Stimulated activated CD4-positive, alpha-beta T cell treated with anti-CD3 and anti-CD28 coated beads, TNF-alpha, amount 100 ng/mL, for 48 hours (primary cell): ENCODE measurements at places on chromosomes 5 and 9.

DNA sequence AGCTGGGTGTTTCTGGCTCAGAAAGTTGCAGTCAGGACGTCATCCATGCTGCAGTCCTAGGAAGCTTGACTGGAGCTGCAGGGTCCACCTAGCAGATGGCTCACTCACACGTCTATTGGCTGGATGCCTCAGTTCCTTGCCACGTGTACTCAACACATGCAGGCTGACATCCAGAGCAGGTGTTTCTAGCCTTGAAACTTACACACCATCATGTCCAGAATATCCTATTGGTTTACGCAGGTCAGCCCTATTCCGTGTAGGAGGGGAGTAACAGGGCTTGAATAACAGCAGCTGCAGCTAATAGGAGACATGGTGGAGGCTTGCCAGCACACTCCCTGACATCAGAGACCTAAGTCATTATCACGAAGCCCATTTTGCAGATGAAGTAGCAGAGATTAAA lies 473.5 kb downstream of the ACTL7B start:
- no peak for DNase-seq

GRCh38 chr5:66828548-66829357 lies 232.6 kb downstream of the MAST4 start:
- peak; percentile 33 for DNase-seq

GRCh38 chr9:78866207-78867132 lies 569.5 kb downstream of the PSAT1 start:
- DNase-seq, result no peak

DNA sequence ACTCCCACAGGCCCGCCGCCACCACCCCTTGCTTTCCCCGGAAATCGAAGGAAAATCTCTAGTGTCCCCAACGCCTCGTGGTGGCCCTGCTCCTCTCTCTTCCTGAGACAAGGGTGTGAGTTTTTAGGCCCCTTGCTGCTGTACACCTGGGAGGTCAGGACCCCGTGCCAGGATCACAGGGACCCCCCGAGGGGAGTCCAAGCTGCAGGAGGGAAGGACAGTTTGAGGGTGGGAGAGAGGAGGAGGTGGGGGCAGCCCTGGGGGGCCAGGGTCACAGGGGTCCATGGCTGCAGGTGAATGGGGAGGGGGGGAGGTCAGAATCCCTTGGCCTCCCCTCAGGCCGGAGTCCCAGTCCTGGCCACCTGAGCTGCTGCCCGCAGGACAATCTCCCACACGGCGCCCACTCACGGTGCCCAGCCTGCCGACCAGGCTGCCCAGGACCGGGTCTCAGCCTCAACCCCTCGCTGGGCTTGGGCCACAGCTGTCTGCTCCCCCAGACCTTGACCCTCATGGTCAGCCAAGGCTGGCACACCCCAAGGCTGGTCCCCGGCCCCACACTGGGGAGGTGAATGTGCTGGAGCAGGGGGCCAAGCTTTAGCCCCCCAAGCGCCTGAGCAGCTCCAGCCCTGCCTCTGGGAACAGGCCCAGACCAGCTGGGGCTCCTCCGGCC lies 19.9 kb downstream of the TPPP start:
- no peak for DNase-seq

DNA sequence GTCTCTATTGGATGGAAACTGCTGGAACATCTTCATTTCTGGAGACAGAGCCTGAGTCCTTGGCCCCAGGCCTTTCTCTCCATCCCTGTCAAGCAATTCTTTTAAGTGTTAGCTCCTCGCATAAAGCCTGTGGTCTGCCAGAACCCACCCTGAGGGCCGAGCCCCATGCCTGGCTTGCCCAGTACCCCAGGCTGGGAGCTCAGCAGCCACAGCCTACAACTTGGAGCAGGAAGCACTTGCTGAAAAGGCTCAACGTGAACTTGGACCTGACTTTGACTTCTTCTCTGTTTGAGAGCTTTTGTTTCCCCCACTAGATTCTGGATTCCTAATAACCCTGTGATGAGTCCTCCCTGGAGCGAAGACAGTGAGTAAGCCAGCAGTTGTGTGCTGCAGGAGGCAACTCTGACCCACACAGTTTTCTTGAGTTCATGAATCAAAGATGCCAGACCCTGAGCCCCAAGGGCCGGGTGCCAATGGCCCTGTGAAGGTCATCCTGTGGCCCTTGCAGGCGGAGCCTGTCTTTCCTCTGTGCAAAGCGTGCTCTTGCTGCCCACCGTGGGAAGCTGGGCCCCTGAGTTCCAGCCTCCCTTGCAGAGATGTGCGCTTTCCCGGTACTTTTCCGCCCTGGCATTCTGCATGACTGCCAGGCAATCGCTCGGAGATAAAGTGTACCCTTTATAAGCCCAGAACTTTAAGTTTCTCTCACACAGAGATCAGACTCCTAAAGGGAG lies 64.3 kb upstream of the RUFY1 start:
- no peak for DNase-seq

- DNase-seq, result no peak
These were observed 428 bp downstream of the EFNA5 start for GRCh38 chr5:107670087-107670931.

DNA sequence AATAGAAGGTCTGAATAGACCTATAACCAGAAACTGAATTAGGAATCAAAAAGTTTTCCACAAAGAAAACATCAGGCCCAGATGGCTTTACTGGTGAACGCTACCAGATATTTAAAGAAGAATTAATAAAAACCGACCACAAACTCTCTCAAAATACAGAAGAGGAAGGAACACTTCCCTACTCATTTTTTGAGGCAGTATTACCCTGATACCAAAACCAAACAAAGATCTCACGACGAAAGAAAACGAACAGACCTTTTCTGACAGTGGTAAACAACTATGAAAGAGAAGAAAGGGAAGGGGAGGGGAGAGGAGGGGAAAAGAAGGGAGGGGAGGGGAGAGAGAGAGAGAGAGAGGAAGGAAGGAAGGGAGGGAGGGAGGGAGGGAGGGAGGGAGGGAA lies 13.5 kb downstream of the B4GALT1 start:
- DNase-seq, result no peak

- no peak for DNase-seq
These were observed 116.7 kb downstream of the DOCK2 start for GRCh38 chr5:169753795-169754194.

- DNase-seq, result no peak
These were observed 1.6 kb upstream of the PAIP2 start for GRCh38 chr5:139340051-139340450.

GRCh38 chr9:96779089-96779488 lies 1.2 kb upstream of the ZNF510 start:
- DNase-seq, result no peak

DNA sequence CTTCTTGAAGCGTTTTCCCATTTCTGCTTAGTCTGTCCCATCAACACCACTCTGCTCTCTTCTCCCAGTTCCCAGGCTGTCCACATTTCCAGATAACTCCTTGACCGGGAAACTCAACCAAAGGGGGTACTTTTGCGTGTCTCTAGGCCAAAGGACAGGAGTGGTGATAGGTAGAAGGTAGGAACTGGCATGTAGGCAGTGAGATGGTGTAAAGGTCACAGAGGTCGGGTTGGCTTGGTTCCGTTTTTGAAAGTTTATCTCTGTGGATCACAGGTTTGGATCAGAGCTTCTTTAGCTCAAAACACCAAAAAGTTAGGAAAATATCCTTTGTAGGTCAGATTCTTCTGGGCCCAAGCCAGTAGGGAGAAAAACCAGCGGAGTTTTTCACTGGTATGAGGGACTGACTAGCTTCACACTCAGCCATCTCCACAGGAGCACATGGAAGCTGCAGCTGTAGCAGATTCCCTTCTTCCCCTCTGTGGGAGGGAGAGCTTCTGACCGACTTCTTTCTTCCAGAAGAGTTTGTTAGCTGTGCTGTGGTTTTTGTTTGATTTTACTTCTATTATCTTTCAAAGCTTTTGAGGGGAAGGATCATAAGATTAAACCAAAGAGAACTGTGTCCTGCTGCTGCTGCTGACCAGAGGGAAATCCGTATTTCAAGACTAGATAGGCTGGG lies 98.4 kb upstream of the DMRT1 start:
- DNase-seq, result no peak

GRCh38 chr5:89981878-89982773 lies 427.4 kb downstream of the CETN3 start:
- DNase-seq, result no peak

GRCh38 chr9:19689328-19690101 lies 99.3 kb downstream of the SLC24A2 start:
- no peak for DNase-seq

DNA sequence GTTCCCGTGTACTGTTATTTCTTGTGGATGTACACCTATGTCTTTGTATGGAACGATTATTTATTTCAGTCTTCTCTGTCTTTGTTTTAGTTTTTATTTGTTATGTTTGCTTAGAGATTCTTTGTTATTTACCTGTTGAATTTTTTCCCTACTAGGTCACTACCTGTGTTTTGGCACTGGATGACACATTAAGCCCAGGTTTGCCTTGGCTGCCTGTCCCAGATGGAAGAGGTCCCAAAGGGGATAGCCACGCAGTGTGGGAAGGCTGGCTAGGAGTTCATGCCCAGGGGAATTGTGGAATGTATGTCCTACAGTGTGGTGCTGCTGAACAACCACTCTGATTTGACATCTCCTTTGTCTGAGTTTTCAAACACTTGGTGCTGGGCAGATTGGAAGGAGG lies 15.6 kb upstream of the SLC36A2 start:
- DNase-seq, result no peak

DNA sequence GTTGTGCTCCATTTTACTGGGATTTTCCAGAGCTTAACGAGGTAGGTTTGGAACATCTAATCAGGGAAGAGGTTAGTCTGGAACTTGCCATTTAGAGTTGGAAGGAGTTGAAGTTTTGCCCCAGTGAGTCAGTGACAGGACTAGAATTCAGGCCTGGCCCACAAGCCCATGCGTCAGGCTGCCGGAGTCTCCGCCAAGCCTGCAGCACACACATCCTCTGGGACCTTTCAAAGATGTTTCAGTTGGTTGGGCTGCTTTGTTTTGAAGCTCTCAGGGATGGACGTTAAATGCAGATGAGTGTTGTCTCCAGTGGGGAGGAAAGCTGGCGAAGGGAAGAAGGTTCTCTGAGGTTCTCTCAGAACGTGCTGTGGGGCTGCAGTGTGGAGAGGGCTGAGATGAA lies 147.0 kb downstream of the PSAT1 start:
- DNase-seq, result no peak

DNA sequence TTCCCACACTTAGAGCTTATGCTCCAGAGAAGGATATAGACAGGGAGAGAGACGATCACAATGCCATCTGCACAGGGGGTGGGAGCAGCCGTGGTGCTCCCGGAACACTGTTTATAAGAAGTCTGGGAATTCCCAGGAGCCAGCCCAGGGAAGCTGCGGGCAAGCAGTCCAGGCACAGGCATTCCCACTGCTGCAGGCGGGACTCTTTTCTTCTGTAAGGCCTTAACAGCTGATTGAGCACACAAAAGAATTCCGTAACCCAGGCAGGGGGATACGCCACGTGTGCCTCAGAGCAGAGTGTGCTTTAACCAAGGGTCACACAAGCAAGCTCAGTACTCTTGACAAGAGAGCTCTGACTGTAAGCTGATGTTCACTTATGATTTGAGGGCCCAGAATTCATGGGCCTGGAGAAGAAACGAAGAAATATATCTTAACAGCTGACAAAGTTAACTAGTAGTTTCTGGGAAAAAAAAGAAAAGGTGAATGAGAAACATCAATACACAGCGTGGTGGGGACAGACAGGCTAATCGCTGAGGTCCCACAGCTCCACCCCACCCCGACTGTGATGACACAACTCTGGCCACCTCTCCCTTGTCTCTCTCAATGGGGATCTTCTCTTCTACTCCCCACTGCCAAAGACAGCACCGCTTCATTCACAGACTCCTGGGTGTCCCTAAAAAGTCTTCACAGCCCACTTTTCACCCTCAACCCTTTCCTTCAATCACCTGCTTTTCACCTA lies 85.9 kb upstream of the SIMC1 start:
- no peak for DNase-seq

GRCh38 chr5:138645778-138646575 lies 70.8 kb upstream of the HSPA9 start:
- no peak for DNase-seq

GRCh38 chr9:117869287-117869686 lies 165.1 kb downstream of the TLR4 start:
- no peak for DNase-seq

DNA sequence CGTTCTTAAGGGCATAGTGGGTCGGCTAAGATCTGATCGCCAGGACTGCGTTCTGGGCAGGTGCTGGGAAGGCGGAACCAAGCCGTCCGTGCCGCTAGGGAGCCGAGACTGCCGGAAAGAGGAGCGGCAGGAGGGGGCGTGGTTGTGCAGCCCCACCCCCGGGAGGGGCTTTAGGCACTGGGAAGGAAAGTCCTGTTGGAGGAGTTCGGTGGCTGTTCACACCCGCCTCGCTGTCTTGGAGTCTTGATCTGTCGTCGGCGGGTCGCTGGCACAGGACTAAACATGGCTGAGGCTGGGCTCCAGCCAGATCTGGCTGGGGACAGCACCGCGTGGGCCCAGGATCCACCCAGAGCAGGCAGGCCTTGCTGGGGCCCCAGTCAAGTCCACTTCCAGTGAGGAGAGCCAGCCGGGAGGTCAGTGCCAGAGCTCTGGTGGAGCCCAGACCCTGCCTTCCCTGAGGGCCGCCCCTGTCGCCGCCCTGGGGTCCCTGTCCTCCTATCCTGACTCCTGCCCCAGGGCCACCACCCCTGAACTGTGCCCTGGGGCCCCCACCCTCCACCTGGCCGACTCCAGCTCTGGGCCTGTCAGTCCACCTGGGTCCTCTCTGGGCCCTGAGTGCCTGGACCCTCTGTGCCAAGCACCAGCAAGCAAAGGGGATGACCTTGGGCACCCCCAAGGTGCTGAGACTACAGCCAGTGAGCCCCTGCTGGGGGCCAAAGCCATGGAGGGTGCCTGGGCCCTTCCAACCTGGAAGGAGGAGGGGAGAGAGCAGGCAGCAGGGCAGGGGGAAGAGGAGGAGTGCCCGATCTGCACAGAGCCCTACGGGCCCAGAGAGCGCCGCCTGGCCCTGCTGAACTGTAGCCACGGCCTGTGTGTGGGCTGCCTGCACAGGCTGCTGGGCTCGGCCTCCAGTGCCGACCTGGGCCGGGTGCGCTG lies 4.5 kb downstream of the RNF208 start:
- DNase-seq, result no peak

DNA sequence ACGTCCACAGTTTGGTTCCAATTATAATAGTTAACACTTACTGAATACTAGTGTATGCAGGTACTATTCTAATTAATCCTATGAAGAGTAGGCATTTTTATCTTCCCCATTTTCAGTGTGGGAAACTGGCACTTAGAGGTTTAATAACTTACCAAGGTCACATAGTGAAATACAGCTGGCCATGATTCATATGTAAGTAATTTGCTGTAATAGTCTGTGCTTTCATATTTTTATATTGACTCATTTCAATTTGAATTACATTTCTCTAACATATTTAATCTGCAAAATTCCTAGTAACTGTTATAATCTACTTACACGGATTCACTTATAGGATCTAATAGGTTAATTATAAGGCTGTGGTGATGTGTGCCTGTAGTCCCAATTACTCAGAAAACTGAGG lies 19.4 kb downstream of the CCNH start:
- DNase-seq, result no peak
